Activated T-cell treated with anti-CD3 and anti-CD28 coated beads, Interleukin-2, amount 50 U/mL, for 4 hours (primary cell): ENCODE measurements at places on chromosomes 5 and 9.

DNA sequence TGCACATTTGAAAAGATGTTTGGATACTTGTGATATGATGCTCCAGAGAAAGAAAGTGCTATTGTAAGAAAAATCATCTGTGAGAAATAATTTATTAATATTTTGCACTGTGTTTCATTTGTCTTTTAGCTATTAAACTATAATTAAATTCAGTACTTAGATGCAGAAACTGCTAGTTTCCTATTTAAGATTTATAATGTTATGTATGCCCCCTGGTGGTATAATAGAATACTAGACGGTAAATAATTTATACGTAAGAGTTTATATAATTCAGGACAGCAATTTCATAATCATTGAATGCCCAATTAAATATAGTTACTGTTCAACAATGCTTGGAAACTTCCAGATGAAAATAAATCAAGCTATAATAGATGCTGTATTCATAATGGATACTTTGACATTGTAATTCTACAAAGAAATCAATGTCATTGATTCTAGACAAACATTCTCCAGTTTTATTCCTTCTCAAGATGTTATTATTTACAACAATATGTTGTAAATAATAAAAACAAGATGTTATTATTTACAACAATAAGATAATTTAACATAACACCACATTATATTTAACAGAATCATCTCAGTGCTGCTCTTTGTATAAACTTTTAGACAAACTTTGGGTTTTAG, 101.0 kb downstream of the TMEM232 start:
- no peak for DNase-seq

GRCh38 chr9:2583308-2584013, 38.1 kb upstream of the VLDLR start:
- DNase-seq: no peak

DNA sequence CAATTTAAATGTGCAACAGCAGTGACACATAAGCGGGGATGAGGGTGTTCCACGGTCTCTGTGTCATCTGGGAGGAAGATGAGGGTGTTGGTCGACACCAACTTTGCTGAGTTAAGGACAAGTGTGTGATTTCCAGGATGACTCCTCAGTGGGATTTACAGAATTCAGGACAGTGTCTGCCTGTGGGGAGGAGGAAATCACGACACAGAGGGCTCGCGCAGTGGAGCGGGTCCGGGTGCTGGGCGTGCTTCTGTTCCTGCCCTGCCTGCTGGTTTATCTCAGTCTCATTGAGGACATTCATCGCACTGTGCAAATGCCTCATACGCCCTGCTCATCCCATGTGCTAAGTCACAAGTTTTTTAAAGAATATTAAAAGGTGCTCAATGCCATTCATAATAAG, 73.7 kb upstream of the ADAMTS2 start:
- no peak for DNase-seq

DNA sequence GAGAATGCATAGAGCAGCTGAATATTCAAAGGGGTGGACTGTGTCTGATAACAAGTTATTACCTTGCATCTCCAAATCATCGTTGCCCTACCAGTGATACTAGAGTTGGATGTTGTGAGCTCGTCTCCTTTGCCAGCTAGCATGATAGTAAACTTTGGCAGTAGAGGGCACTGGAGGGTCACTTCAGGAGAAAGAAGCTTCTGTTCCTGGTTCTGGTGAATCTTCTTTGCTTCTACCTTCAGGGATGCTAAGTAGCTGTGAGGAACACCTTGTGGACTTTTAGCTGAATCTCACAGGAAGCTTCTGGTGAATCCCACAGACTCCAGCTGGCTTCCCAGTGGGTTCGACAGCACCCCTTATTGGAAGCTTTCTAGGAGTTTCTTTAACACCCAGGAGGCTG, 626.6 kb upstream of the SGCD start:
- DNase-seq: no peak

- no peak for DNase-seq
Measured at GRCh38 chr5:16659536-16659935, 42.7 kb upstream of the RETREG1 start.

- DNase-seq: no peak
Measured at GRCh38 chr9:109182940-109183798, 16.1 kb upstream of the FRRS1L start.

- no peak for DNase-seq
Measured at GRCh38 chr5:64655596-64655995, 34.7 kb upstream of the SHISAL2B start.

- DNase-seq: no peak
Measured at GRCh38 chr9:21141427-21141882, at the start of gene IFNW1. Gene IFNW1 (minus strand): TSS chr9:21141832. CDS start chr9:21141570, 262 bp downstream.

DNA sequence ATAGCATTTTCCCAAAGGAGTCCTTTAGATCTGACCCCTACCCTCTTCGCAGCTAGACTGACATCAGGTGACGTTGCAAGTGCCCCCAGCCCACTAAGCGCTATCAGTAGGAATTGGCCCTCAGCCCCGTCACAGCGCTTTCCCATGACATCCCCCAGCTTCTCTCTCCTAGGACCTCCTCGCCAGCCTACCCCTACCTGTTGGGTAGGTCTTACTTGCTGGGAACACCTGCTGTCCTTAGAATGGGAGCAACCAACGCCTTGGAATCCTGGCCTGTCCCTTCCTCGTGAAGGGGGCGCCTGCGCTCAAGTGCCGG, 584 bp upstream of the PIP5K1B start:
- DNase-seq: no peak

DNA sequence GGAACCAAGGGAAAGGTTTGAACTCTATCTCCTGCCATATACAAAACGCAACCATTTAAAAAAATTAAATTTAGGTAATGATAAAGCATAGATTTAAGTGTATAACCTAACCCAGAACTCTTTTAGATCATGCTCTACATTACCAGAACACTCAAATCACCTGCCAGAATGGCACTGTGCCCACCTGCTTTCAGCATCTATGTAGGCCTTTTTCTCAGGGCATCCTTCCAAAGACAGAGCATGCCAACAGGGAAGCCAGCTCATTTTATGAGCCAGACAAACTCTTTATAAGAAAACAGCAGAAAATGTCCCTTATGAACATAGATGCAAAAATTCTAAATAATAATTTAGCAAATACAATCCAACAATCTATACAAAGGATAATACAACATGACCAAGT, 47.9 kb upstream of the SMAD5 start:
- DNase-seq: no peak

DNA sequence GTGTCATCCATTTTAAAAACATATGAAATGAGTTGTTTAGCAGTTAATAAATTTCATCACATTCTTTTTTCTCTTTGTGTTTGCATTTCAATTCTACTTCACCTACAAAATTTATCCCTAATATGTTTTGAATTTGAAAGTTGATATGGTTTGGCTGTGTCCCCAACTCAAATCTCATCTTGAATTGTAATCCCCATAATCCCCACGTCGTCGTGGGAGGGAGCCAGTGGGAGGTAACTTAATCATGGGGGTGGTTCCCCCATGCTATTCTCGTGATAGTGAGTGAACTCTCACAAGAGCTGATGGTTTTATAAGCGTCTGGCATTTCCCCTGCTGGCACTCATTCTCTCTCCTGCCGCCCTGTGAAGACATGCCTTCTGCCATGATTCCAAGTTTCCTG, 200.1 kb downstream of the EPB41L4A start:
- DNase-seq: no peak

GRCh38 chr5:145848854-145849253, 13.7 kb upstream of the PRELID2 start:
- no peak for DNase-seq

- no peak for DNase-seq
Measured at GRCh38 chr9:4553951-4554381, 63.7 kb downstream of the SLC1A1 start.

GRCh38 chr5:37090781-37091180, 158.4 kb downstream of the CPLANE1 start:
- DNase-seq: no peak

GRCh38 chr5:173498739-173499470, 117.5 kb downstream of the BOD1 start:
- no peak for DNase-seq

- DNase-seq: no peak
Measured at GRCh38 chr9:120258096-120258495, 321.9 kb downstream of the CDK5RAP2 start.

- no peak for DNase-seq
Measured at GRCh38 chr9:6959270-6960000, 201.7 kb downstream of the KDM4C start.

GRCh38 chr5:134227776-134228175, 1.9 kb upstream of the PPP2CA start:
- no peak for DNase-seq

- DNase-seq: no peak
Measured at GRCh38 chr5:151906246-151906645, 18.4 kb downstream of the GLRA1 start.

DNA sequence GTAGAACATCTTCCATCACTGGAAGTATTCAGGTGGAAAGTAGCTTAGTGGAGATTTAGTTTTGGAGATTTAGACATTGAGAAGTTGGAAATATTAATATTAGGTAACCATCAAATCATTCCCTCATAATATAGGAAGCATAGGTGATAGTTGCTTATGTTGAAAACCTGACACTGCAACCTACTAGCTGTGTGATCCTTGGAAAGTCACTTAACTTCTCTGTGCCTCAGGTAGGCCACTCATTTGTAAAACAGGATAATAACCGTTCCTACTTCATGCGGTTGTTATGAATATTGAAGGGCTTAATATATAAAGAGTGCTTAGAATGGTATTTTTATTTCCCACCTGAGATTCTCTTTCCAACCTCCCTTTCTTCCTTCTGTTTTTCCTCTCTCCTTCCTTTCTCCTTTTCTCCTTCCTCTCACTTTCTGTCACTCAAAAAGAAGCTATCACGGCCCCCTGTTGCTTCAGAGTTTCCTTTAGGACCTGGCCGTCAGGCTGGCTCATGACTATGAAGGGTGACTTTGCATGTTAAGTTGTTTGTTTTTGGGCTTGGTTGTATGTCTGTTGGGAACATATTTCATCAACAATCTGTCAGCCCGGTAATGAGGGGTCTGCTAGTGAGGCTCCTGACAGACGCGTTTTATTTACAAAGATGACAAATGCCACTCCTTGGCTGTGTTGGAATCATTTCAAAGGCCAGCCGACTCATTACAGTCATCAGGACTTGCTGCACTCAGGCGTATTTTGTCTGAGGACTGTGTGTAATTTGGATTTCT, 31.0 kb downstream of the DOCK2 start:
- DNase-seq: no peak

GRCh38 chr5:74070766-74071165, 444.8 kb downstream of the ARHGEF28 start:
- DNase-seq: no peak

DNA sequence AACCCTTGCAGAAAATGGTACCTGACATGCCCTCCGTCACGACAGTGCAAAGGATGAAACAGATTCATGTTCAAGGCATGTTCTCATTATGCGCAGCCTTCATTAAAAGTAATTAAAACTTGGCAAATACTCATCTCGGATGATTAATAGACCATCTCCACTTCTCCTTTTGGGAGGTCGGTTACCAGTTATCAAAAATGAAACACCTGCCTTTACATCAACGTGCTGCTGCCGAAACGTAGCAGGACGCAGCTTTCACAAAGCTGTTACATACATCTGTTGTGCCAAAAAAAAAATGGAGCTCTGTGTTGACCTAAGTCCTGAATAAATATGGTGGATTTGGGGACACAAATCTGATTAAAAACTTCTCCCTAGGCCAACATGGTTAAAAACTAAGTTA, 75.7 kb downstream of the PTCH1 start:
- DNase-seq: no peak

DNA sequence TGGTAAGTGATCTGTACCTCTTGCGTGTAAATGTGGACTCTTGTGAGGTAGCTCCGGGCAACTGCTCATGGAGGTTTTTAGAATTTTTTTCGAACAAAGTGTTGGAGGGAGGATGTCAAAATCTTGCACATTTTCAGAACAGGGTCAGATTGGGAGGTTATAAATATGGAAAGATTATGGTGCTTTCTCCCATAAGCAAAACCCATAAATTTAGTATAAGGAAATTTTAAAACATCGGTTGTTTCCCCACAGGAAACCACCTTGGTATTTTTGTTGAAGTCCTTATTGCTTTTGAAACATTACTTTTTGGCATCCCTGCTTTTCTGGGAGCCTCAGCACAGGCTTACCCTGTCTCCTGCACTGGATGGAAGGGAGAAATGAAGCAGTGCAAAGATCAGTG, 33.9 kb downstream of the PTTG1 start:
- no peak for DNase-seq

DNA sequence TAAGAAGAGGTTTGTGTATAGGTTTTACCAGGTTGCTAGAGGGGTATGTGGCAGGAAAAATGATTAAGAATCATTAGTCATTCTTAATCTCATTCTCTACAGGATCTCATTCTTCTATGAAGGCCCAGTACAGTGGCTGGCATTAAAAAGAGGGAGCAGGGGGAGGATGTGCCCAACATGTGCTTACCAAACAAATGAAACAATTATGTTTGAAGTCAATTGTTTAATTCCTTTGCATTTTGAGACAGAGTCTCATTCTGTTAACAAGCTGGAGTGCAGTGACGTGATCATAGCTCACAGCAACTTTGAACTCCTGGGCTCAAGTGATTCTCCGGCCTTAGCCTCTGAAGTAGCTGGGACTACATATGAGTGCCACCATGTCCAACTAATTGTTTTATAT, 23.0 kb downstream of the FNIP1 start:
- DNase-seq: no peak

GRCh38 chr5:72459089-72459661, 48.0 kb downstream of the ZNF366 start:
- DNase-seq: no peak

- DNase-seq: no peak
Measured at GRCh38 chr5:45410304-45410995, 285.7 kb downstream of the HCN1 start.

DNA sequence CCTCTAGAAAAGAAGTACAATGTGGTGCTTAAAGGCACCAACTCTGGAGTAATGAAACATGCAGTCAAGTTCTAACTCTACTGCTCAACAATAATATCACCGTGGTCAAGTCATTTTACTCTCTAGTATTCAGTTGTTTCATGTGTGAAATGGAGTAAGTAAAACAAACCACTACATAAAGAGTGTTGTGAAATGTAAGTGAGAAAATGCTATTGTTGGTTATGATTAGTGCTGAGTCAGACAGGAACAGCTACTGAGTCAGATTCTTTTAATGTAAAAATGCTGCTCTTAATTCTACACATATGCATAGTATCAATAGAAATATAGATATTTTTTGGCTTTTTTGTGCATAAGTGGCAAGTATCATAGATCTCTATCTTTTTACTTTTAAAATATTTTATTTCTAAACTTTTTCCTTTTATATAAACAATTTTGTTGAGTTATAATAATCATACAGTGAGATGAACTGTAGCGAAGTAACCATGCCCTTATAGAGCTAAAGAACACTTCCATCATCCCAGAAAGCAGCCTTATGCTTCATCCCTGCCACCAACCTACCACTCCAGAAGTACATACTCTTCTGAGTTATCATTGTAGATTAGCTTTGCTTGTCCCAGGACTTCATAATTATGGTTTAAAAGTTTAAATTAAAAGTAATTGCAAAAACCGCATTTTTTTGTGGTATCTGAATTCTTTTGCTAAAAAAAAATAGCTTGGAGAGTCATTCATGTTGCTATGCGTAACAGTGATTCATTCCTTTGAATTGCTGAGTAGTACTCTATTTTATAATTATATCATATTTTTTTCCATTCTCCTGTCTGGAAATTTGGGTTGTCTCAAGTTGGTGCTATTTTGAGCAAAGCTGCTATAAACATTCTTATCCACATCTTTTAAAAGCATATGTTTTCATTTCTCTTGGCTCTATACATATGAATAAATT, 548.2 kb upstream of the CLINT1 start:
- DNase-seq: no peak

GRCh38 chr9:113707953-113708695, 168.0 kb upstream of the ZNF618 start:
- no peak for DNase-seq

GRCh38 chr5:37355161-37355560, 15.7 kb downstream of the NUP155 start:
- no peak for DNase-seq
